ENCODE measurements at places on chromosomes 11 and 22. TPM values are rescaled to one million over a fixed set of nuclear protein-coding genes. Genes with fewer than 3 reads are reported as not detected.

OR52H1 gene
- 0.30 TPM for total RNA-seq

ST14 gene
- total RNA-seq: 4.5 TPM

PDGFB gene
- 7.2 TPM for total RNA-seq

CASP5 gene
- not detected for total RNA-seq

UCP2 gene
- total RNA-seq: 43.6 TPM

UBTFL1 gene
- total RNA-seq: not detected

GUCY1A2 gene
- total RNA-seq: 0.26 TPM

UBE2L3 gene
- total RNA-seq: 84.0 TPM

MCAT gene
- total RNA-seq: 27.8 TPM

SIK2 gene
- 5.5 TPM for total RNA-seq

FGF4 gene
- 15.9 TPM for total RNA-seq

SLC16A8 gene
- not detected for total RNA-seq

FAM111B gene
- total RNA-seq: 10.8 TPM

CLNS1A gene
- 242 TPM for total RNA-seq

ARHGEF17 gene
- 6.6 TPM for total RNA-seq

MYO7A gene
- 1.8 TPM for total RNA-seq

APOA5 gene
- 0.11 TPM for total RNA-seq

GNAZ gene
- total RNA-seq: 18.0 TPM

MMP11 gene
- total RNA-seq: 7.8 TPM

DLG2 gene
- 1.8 TPM for total RNA-seq

ATP5MG gene
- 98.8 TPM for total RNA-seq

TEX54 gene
- total RNA-seq: not detected

OR4C3 gene
- total RNA-seq: not detected

PNPLA5 gene
- total RNA-seq: 4.0 TPM

VPREB1 gene
- not detected for total RNA-seq

Measured in H7 (cell line).